ENCODE measurements at places on chromosomes 2 and 18.

GRCh38 chr2:216774620-216775019 is 79.3 kb upstream of the IGFBP5 start:
- no peak for DNase-seq

DNA sequence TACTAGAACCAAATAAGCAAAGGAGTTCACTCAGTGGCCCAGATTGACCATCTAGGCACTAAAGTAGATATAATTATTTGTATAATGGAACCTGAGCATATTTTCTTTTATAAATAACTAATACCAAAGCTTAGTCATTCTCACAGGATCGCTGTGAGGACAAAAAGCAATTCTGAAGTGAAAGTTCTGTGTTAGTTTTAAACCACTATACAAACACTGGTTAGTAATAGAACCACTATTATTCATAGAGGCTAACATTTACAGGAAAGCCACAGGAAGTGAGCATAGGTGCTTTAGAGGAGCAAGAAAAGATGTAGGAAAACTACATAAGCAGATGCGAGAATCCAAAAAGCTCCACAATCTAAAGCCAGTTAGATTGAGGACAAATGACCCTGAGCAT is 364.7 kb downstream of the XIRP2 start:
- no peak for DNase-seq

GRCh38 chr2:192953116-192953515 is 758.4 kb upstream of the TMEFF2 start:
- no peak for DNase-seq

DNA sequence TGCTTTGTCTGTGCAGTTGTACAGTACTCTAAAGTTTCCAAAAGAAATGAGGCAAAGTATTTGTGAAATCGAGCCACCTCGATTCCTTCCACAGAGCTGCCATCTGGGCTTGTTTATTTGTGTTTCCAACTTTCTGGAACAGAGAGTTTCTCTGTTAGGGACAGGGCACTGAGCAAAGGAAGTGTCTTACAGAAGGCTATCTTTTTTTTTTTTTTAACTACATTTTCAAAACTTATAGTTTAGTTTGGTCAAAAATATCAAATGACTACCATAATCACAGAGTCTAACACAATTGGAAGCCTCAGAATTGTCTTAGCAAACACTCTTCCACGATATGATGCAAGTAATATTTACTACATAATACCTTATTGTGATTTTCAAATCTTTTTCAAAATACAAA is 796 bp downstream of the RFTN2 start:
- no peak for DNase-seq

DNA sequence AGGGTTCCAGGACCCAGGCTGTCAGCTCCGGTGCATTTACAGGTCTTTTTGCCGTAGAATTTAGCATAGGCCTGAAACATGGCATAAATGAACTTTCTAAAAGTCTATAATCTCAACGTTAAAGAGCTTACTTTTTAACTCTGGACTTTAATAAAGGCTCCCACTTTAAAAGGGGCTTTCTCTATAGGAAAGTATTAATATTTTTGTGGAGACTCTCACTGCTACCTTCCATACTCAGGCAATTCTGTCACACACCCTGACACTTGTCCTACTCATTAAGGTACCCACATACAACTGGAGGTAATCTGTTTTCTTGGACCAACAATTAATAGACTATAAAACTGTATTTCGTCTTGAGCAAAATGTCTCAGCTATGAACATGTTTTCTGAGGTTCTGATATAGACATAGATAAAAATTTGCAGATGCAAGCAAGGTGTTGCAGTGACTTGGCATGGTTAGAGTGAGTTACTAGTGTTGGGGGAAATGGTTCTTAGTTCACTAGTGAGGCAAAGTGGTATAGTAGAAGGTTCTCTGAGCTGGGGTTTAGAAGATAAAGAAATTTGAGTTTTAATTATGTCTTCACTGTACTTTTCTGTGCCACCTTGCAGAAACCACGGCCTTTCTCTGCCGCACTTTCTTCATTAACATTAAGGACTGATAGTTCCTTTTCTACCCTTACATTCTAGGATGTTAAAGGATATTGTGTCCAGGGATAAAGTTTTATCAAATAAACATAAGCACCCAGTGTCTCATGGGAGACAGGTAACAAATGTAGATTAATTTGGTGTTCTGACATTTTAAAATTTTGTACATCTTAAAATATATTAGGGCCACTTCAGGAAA is 10.8 kb upstream of the NR4A2 start:
- DNase-seq: no peak

DNA sequence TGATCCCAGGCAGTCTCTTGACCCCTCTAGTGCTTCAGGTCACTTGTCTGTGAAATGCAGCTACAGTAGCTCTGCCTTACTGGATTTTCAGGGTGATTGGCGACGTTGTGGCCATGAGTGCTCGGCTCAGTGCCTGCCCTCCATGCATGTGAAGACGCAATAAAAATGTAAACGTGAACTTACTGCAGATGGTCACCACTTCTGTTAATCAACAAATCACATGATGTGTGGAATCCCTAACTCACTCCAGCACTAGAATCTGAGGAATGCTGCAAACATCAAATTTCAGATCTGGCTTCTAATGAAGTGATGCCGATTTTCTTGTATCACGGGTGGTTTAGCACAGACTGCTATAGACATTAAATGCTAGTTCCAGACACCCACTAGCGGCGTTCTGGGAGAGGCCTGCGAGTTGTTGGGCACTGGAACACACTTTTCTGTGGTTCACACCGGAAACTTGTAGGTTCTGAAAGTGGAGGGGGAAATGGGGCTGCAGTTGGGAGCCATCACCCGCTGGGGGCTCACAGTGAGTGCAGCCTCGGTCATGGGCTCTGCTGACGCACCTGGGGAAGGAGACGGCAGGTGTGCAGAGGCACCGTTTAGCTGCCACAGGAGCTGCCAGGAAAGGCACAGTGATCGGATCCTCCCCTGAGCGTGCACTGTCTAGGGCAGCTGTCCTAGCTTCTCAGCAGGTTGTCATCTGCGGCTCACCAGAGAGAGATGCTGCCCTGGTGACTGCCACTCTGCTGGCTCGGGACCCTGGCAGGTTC is 6.5 kb downstream of the CNDP1 start:
- DNase-seq: no peak

DNA sequence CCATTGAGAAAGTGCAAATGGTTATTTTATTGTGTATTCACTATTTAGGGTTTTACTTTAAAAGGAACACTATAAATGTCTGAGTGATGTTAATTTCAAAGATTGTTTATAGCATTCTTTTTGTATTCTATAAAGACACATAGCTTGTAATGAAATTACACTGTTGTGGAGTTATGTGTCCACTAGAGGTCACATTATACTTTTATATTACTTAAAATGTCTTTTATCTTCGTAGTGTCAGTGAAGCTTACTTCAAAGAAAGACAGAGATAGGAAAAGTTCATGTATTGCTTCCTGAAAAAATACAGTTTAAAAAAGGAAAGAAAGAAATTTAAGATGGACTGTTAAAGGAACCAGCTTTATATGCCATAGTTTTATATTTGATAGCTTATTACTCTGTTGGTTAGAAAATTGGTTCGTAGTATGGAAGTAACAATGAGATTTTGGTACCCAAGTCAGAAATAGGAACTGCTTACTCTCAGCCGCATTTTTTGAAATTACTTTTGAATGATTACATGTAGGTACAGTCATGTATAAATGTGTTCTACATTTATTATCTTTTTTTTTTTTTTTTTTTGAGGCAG is 20.5 kb downstream of the APLF start:
- no peak for DNase-seq

DNA sequence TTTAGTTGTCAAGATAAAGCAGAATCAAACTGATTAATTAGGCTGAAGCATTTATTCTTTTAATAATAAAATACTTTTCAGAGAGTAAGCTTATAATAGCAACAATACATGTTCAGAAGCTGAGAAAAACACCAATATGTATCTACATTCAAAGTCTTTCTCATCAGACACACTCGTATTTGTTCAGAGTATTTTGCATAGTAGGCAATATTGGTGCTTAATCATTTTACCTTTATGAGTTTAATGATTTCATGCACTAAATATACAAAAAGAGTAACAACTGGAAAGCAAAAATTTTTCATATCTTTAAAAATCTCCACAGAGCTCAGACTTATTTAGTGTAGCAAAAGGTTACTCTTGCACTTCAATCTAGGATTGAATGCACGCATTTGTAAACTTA is 313.9 kb downstream of the ZEB2 start:
- DNase-seq: no peak

- peak; percentile 87 for DNase-seq
These were observed 639.8 kb downstream of the TMEM182 start for GRCh38 chr2:103401621-103402020.

DNA sequence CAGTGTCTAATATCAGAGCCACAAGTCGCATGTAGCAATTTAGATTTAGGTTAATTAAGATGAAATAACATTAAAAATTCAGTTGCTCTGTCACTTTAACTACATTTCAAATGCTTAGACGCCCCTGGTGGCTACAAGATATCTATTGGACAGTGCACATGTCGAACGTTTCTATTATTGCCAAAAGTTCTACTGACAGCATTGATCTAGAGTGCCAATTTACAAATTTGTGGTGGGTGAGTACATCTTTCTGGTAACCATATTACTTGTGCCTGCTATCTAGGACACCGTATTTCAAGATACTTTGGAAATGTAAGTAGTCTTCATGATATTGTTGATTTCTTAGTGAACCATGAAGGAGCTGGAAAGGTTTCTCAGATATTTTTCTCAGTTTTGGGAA is 20.2 kb downstream of the PIK3C3 start:
- no peak for DNase-seq

- DNase-seq: no peak
These were observed 1.3 kb downstream of the ATL2 start for GRCh38 chr2:38375696-38376345.

DNA sequence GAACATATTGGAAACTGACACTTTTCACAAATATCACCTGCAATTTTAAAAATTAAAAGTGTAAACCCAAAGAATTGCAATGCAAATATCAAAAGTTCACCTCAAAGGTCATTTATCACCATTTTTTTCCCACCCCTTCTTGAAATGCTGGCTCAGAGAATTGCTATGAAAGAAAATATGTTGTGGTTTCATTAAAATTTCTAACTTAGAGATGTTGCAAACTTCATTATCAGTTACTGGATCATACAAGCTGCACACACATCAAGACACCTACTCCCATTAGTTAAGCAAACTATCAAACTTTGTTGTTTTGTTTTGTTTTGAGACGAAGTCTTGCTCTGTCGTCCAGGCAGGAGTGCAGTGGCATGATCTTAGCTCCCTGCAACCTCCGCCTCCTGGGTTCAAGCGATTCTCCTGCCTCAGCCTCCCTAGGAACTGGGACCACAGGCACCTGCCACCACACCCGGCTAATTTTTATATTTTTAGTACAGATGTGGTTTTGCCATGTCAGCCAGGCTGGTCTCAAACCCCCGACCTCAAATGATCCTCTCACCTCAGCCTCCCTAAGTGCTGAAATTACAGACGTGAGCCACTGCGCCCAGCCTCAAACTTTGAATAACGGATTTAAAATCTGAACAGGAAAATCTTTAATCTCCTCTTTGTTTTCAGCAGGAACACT is 37.0 kb downstream of the STK39 start:
- no peak for DNase-seq

DNA sequence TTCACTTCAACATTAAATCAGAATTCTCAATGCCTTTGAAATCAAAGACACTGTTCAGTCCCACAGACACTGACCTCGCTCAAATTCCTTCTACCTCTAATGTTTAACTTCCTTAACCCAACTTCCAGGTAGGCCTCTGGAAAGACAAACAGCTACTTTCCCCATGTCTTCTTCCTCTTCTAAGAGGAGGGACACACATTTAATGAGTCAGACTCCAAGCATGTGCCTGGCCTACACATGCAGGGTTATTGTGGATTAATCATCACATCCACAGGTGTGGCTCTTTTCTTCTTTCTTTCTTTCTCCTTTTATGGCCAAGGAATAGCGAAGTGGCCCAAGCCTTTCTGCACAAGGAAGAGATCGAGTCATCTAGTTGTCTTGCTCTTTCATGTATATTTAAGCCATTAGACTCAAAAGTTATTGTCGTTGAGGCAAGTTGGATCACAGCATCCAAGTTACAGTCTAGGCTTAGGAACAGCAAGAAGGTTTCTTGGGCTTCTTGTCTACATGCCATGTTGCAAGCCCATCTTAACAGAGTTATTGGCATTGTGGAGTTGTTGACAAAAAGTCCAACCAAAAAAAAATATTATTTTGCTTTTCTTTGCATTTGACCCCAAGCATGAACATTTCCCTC is 387.8 kb downstream of the IRS1 start:
- DNase-seq: no peak

DNA sequence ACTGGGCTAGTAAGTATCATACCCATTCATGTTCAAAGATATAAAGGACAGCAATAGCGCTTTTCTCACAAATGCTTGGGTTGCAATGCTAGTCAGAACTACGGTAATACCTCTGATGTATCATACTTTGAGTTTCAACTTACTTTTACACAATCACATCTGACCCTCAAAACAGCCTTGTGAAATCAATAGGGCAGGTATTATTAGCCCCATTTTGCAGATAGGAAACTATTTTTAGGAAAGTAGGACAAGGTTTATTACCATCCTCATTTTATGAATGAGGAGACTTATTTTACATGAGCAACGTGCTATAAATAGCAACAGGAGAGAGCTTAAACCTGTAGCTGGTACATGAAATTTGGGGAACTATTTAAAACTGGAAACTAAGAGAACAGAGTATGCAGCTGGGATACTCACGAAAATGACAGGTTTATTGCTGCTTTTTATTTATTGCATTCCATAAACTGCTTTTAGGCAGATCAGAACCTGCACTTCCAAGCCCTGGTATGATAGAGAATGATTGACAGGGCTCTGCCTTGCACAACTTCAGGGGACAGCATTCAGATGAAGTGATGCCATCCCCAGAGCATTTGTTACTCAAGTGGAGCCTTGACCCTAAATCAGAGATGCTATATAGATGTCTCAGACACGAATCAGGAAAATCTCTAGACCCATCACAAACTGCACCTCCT is 42.4 kb upstream of the PPM1B start:
- no peak for DNase-seq

- DNase-seq: no peak
These were observed 65.5 kb upstream of the KLF7 start for GRCh38 chr2:207231106-207231865.

DNA sequence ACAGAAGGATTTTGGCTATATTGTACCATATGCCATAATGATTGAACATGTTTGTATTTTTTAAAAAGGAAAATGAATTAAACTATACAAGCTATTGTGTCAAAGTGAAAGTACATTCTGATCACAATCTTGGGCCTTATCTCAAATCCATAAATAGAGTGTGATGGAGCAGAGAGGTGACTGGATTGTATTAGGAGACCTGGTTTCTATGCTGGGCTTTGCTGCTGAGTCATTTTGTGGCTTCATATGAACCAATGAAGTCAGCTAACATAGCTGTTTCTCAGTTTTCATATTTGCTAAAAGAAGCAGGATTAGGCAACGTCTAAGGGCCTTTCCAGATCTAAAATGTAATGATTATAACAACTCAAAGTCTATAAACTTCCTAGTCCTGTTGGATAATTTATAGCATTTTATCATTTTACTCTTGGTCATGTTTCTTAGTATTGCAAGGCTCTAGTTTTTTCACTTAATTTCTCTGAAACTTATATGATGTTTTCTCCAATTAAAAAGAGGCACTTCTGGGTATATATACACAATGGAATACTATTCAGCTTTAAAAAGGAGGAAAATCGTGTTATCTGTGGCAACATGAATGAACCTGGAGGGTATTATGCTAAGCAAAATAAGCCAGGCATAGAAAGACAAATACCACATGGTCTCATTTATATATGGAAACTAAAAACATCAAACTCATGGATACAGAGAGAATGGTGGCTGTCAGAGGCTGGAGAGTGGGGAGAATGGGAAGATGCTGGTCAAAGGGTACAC is 112.3 kb downstream of the MEP1B start:
- no peak for DNase-seq
